ENCODE measurements at places on chromosomes 16 and 17.

DNA sequence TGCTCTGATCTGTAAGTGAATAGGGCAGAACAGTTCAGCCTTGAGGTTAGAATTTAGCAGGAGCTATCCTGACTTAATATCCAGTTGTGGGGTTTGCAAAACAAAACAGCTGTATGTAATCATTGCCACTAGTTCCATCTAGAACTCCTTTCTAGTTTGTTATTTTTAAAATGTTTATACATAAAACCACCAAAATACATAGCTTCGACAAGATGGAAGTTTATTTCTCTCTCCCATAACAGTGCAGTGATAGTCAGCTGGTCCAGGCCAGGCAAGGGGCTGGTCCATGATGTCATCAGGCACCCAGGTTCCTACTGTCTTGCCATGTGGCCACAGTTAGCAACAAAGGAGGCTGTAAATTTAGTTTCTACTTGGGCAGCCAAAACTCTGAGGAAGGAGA, 10.5 kb upstream of the PLK1 start:
- no peak for DNase-seq

GRCh38 chr16:619476-620100, 11.2 kb upstream of the WFIKKN1 start:
- DNase-seq, result no peak

GRCh38 chr16:67857547-67858233, 10.2 kb upstream of the CENPT start:
- DNase-seq, result no peak

DNA sequence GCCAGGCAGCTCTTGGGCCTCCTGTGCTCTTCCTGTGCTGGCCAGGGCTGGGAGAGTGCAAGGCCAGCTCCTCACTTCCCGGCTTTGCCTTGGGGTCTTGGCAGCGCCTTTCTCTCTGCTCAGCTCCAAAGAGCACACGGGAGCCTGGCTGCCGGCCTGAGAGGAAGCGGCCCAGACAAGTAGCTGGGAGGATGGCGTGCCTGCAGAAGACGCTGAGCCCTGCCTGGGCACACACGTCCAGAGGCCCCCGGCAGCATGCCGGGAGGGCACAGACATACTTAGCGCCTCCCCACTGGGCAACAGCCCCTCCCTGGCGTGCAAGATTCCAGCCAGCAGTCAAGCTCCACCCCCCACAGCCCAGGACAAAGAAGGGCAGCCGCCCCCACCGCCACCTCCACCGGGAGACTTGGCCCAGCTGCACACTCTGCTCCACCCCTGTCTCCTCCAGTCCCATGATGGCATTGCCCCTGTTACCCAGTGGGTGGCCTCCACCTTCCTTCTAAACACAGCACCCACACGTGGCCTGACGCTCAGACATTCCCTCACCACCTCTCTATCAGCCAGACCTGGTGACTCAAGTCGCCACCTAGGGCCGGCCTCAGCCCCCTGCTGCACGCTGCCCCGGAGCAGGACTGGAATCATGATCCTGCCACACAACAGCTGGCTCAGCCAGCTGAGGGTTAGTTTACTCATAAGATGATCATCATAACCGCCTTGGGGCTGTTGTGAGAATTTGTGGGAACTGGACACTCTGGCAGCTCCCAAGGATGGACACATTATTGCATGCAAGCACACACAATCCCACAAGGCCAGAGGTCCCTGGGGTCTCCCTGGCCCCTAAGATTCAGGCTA, 12.4 kb downstream of the SGCA start:
- no peak for DNase-seq

- DNase-seq, result no peak
Observed at GRCh38 chr17:56424005-56424404, 169.5 kb upstream of the NOG start.

DNA sequence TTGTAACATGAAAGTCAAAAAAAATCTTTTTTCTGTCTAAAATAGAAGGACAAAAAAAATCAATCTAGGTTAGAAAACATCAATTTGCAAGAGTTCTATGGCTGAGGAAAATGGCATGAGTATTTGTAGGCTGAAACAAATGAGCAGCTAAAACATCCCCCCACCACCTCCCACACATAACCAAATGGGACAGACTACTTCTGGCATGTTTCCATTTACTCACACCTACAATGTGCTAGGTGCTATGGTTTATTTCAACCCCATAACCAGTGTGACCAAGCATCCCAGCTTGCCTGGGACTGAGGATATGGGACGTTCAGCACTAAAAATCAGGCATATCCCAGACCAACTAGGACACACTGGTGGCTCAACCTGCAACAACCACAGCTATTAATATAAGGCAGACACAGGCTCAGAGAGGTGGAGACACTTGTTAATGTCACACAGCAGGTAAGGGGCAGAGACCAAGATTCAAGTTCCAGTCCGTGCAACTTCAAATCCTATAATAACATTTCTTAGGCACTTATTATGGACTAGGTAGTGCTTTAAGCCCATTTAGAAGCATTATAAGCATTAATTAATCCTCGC, 96.0 kb downstream of the XYLT1 start:
- no peak for DNase-seq

DNA sequence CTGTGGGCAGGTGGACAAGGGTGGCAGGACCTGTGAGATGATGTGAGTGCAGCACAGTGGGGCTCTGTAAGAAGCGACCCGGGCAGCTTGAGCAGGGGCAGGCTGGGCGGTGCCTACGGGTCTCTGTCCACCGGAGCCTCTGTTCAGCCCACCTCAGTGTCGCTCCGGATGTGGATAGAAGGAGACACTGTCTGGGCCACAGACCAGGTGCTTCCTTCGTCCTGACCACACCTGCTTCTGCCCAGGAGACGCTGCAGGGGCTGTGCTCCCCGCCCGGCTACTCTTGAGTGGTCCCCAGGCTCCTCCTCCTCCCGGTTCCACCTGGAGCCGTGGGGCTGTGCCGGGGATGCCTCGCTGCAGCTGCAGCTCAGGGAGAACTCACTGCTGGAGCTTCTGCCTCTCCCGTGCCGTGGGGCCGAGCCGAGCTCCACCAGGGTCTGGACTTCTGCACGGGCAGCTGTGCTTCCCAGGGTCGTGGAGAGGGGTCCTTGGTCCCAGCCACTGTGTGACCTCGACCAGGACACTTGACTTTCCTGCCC, 21.5 kb downstream of the METRNL start:
- no peak for DNase-seq

DNA sequence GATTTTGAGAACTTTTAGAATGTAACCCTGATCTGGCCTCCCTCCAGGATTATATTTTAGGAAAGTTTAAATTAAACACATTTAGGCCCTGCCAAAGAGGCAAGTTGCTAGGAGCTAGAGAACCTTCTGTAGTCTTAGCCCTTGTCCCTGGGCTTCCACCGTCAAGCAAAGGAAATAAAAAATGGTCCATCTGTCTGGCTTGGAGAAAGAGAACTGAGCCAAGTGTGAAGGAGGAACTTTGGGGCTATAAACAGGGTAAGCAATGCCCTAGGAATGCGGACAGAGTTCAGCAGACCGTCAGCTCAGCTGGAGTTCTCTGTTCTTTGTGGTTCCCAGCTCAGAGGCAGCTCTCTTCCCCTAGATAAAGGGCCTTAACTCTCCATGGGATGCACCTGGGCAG, 29.6 kb downstream of the RCVRN start:
- DNase-seq, result no peak

DNA sequence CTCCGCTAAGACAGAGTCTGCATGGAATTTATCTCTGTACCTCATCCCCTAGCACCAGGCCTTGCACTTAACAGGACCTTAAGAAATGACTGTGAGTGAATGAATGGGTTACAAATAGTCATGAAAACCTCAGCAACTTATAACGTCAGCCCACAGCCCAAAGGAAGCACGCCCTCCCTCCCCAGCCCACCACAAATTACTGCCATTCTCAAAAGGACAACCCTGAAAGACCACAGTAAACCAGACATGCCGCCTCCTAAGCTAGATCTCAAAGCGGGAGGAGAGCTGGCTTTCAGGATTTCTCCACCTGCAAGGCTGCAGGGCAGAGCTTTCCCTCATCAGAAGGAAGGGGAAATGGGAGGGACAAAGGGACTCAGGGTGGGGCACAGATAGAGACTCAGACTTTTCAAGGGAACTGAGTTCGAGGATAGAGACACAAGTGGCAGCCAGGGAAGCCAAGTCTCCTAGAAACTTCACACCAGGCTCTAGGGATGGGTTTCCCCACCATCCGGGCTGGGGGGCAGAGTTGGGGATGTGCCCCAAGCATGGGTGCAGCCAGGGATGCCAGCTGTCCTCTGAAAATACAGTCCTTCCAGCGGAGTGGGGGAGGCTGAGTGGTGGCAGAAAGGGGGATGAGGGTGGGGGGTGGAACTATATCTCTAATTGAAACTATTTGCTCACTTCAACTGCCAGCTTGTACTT, 56.7 kb downstream of the PLXDC1 start:
- no peak for DNase-seq

DNA sequence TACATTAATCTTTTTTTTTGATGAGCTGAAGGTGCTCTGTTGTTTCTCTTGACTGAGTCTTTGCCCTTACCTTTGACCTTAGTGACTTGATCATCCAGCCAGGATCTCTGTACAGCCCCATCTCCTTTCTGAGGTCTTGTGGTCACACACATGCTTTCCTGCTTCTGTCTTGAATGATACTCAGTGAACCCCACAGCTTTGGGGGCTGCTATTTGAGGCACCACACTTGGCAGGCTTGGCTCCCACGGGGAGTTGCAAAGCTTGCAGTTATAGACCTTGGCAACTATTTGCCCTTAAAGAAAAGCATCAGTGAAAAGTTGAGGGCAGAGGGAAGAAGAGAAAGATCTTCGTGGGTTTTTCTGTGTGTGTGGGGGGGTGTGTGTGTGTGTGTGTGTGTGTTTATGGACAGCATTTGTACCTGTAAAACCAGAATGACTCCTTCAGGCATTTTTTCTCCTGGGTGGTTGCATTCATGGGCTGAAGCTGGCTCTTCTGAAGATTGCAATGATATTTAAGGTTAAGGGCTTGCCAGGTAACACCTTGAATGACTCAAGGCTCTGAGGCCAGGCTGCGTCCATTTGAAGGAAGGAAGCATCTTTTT, 101.6 kb downstream of the MSI2 start:
- DNase-seq, result no peak

DNA sequence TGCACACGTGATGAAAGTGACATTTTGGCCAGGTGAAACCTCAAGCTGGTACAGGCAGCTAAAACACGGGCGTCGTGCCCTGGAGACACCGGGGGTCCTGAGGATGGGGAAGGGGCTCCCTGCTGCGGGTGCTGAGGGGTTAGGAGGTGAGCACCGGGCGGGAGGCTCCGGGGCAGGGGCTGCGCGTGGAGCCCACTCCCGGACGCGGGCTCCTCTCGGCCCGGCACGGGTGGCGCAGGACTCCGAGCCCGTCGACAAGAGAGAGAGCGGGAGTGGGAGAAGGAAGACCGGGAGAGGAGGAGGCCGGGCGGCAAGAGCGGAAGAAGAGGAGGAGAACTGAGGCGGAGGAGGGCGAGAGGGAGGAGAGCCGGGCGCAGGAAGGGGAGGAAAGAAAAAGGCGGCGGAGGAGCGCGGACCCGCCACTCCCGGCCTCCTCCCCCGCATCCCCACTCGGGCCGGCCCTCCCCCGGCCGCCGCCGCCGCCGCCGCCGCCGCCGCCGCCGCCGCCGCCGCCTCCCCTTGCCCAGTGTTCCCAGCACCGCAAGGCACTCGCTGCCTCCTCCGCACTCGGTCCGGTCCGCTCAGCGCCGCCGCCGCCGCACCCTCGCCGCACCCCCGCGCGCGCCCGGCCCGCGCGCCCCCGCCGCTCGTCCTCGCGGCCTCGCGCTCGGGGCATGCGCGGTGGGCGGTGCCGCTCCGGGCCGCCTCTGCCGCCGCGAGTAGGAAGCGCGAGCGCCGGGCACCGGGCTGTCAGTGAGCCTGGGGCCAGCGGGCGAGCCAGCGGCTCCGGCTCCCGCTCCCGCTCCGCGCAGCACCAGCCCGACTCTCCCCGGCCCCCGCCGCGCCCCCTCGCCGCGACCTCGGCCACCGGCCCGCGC, at the start of gene PRKCA:
Gene PRKCA (plus strand): TSS at position 750 of the 878 bp plus-strand sequence.
- peak; percentile 59 for DNase-seq

DNA sequence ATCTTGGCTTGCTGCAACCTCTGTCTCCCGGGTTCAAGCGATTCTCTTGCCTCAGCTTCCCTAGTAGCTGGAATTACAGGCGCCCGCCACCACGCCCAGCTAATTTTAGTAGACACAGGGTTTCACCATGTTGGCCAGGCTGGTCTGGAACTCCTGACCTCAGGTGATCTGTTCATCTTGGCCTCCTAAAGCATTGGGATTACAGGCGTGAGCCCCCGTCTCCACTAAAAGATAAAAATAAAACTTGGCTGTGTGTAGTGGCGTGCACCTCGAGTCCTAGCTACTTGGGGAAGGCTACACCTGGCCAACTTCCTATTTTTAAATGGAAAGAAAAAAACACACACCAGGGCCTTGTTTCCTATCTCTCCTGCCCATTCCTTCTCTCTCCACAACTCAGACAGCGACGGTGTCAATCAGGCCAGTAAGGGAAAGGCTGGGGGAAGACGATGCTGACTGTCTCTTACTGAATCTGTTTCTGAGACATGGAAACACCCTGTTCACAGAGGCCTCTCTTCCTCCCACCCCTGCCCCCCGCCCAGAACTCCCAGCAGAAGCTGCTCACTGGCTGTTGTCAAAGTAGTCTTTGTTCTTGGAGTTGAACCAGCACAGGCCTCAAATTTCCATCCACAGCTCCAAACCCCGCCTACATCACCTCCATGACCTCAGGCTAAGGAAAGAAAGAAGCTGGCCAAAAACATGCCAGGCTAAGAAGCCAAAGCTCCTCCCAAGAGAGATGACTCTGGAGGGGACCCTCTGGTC, 96.6 kb downstream of the NXN start:
- no peak for DNase-seq

DNA sequence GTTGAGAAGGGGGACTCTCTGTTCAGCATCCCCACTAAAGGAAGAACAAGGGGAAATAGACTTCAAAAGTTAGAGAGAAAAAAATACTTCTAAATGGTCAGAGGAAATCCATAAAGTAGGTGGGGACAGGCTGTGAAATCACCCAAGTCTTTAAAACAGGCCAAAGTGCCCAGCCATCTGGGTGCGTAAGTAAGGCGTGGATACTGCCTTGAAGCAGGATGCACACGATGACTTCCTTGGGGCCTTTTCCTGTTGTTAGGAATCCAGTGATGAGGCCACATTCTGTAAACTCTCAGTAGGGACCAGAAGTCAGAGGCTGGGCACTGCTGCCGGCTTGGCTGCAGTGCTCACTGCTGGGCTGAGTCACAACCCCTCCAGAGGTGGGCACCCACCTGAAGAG, 9.2 kb downstream of the AXIN2 start:
- no peak for DNase-seq

DNA sequence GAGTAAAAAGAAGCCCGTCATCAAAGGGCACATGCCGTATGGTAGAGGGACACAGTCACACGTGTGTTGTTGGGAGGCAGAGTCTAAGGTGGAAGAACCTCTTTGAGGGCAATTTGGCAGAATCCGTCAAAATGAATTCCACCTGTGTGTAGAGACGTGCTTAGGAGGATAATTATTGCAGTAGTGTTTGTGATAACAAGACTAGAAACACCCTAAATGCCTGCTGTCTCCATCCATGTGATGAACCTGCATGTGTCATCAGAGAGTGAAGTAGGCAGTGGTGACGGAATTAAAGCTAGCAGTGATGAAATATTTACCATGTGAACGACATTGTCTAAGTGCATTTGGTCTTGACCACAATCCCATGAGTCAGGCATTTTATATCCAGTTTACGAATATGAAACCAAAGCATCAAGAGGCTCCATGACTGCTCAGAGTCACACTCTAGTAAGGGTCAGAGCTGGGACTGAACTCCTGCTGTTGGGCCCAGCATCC, 61.3 kb upstream of the ADORA2B start:
- no peak for DNase-seq

- DNase-seq, result no peak
Observed at GRCh38 chr16:77302674-77303073, 103.5 kb downstream of the SYCE1L start.

Measured in stimulated activated CD8-positive, alpha-beta memory T cell treated with anti-CD3 and anti-CD28 coated beads, Interleukin-15, amount 100 ng/mL, for 24 hours (primary cell).